Hematopoietic multipotent progenitor cell treated with erythropoietin and hydrocortisone succinate and interleukin-3 and kit ligand, for 17 days (in vitro differentiated cells): ENCODE measurements at places on chromosomes 6 and 20.

DNA sequence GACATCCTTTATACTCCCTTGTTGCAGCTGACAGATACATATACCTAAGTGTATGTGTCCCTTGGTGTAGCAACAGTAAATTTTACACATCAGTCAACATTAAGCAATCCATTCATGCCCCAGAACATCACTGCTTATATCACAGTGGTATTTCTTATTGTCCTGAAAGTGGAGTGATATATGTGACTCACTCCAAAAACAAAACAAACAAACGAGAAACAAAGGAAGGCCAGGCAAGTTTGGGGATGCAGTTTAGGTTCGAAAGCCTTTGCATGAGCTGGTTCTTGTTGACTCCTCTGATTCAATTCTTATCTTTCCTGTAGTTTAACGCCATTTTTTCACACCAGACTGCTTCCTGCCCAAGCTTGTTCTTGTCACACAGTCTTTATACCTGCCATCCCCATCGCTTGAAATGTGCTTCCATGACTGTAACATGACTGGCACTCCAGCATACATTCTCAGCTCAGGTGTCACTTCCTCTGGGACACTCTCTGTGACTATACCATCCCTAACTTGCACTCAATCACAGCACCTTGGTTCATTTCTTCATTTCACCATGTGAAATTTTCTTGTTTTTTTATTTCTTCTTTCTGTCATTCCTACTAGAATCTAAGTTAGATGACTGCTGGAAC, 125.0 kb upstream of the TSHZ2 start:
- DNase-seq, result no peak

GRCh38 chr20:38873050-38873581, 53.1 kb upstream of the FAM83D start:
- no peak for DNase-seq

GRCh38 chr6:53312355-53312754, 36.4 kb downstream of the ELOVL5 start:
- DNase-seq, result peak; percentile 30

- peak; percentile 29 for DNase-seq
Measured at GRCh38 chr6:90179190-90180169, 117.2 kb downstream of the BACH2 start.

DNA sequence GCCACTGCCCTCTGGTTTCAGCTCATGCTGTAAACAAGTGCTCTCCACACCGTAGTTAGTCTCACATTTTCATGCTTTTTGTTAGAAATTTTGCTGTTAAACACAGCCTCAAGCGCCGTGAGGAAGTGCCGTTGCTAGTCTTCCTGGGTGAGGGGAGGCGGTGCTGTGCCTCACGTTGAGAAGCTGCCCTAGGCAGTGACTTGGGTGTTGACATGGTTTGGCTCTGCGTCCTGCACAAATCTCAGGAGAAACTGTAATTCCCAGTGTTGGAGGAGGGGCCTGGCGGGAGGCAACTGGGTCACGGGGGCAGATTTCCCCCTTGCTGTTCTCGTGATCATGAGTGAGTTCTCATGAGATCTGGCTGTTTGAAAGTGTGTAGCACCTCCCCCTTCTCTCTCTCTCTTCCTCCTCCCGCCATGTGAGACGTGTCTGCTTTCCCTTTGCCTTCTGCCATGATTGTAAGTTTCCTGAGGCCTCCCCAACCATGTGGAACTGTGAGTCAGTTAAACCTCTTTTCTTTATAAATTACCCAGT, 95.8 kb downstream of the ERMARD start:
- no peak for DNase-seq

GRCh38 chr6:118683881-118684872, 32.8 kb upstream of the CEP85L start:
- DNase-seq, result no peak

DNA sequence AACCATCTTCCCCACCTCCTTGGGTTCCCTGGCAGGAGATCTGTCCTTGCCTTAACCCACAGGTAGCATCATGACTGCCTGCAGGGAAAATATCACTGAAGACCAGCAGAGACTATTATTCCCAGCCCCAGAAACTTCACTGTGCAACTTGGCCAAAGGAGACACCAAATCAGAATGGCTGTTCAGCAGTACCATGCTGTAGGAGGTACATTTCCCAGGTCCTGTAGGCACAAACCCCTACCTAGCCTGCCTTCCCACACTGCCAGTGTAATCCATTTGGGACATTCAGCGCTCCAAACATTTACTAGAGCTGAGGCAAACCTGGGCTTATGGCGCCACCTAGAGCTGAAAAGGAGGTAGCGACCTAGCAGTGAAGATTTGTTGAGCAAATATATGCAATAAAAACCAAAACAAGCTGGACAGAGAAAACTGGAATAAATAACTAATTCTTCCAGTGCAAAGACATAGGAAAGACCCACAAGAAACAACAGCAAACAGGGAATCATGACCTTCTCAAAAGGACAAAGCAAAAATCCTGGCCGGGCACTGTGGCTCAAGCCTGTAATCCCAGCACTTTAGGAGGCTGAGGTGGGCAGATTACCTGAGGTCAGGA, 60.3 kb downstream of the VTA1 start:
- peak; percentile 71 for DNase-seq

- DNase-seq, result no peak
Measured at GRCh38 chr20:37522260-37523011, 1.4 kb downstream of the NNAT start.

DNA sequence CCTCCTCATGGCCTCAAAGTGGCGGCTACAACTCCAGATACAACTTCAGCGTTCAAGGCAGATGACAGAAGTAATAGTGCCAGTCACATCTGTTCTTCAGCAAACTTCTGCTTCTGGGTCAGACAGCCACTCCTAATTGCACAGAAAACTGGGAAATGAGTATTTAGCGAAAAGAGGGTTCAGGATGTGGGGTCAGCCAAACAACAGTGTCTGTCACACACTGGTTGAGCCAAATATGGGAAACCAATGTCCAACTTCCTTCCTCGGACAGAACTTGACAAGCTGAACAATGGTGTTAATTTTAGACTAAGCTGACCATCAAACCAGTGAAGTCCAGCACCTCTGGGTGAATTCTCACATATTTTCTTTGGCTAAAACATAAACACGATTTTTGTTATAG, 22.1 kb downstream of the NUDT3 start:
- DNase-seq, result no peak

DNA sequence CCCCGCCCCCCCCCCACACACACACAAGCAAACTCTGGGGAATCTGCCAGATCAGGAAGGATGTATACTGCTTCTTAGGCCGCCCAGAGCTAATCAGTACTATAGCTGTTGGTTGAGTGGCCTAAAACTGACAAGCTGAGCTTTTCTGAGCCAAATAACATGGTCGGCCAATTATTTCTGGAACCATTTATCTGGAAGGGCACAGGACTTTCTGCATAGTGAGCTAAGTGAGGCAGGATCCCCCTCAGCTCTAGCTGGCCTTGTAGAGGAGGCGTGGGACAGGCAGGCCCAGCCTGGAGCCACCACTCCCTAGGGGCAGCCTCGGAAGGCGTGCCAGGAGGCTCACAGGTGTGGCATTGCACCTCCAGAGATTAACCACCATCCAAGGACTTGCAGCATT, 200.1 kb downstream of the TMEM242 start:
- DNase-seq, result no peak

DNA sequence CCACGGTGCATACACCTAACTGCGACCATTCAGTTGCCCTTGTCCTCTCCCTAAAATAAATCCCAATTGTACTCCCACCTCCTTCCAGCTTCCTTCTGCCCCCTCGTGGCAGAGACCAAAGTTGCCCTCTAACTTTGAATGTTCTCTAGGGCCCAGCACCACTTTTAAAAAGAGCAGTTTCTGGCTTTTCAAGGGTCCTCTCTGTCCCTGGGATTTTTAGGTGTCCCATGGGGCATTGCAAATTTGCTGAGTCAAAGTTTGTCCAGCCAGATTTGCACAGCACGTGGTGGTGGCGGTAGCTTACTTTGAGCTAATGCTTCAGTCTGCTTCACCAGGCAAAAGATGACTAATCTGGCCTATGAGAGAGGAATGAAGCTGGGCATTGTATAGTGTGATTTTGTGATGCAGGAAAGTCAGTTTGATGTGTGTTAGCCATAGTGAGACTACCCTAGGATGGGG, 100.2 kb downstream of the PERP start:
- DNase-seq, result no peak

DNA sequence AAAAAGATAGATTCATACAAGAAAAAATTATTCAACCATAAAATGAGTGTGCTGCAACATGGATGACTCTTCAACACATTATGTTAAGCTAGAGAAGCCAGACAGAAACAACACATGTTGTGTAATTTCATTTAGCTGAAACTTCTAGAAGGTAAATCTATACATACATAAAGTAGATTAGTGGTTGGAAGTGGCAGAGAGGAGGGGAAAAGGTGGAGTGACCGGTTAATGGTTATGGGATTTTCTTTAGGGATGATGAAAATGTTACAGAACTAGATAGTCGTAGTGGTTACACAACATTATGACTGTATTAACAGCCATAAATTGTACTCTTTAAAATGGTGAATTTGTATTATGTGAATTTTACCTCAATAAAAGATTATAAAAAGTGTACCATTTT, 304.1 kb upstream of the SLC35B3 start:
- no peak for DNase-seq

DNA sequence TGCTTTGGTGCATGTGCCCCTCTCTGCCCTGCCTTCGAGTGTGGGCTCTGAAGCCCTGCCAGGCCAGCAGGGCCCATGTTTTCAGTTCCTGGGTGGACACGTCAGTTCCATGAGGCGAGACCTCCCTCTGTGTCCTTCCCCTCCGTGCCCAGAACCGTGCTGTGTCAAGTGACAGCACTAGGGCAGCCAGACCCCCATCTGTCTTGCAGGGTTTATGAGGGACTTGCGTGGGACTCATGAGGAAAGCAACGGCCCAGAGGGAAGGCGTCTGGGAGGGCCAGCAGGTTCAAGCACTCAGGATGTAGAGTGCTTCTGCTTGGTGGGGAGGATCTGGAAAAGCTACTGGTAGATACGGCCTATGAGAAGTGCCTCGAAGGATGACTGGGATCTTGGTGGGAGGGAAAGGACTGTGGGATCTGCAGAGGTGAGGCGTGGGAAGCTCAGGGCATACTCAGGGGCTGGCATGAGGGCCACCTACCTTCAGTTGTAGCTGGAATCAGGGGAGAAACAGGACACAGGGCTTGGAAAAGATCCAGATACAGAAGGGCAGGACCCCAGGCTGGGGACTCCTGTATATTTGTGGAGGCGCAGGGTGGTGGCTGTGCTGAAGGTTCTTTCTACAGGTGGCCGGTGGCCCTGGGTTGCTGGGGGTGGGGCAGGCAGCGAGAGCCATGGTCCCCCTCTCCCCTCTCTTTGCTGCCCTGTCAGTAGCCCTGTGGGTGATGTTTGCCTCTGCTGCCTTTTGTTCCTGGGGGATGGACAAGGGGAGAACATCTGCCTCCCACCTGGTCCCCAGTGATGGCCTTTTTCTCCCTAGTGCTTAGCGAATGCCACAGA, 5.5 kb downstream of the NPEPL1 start:
- DNase-seq, result no peak

GRCh38 chr6:157440171-157440570, 59.2 kb downstream of the ZDHHC14 start:
- DNase-seq, result no peak

- no peak for DNase-seq
Measured at GRCh38 chr6:100177956-100178355, 183.9 kb upstream of the MCHR2 start.
